Hindlimb muscle (tissue), 1 donor: ENCODE measurements at places on chromosomes 2 and 18. TPM values are rescaled to one million over a fixed set of nuclear protein-coding genes. Genes with fewer than 3 reads are reported as not detected.

GRCh38 chr18:74563999-74564398, 29.7 kb downstream of the CNDP1 start:
- DNase-seq: no peak

- DNase-seq: no peak
These were observed 33.7 kb downstream of the EHBP1 start for GRCh38 chr2:62738981-62739936.

SKA1 gene
- polyA plus RNA-seq: 2.7 TPM

DNA sequence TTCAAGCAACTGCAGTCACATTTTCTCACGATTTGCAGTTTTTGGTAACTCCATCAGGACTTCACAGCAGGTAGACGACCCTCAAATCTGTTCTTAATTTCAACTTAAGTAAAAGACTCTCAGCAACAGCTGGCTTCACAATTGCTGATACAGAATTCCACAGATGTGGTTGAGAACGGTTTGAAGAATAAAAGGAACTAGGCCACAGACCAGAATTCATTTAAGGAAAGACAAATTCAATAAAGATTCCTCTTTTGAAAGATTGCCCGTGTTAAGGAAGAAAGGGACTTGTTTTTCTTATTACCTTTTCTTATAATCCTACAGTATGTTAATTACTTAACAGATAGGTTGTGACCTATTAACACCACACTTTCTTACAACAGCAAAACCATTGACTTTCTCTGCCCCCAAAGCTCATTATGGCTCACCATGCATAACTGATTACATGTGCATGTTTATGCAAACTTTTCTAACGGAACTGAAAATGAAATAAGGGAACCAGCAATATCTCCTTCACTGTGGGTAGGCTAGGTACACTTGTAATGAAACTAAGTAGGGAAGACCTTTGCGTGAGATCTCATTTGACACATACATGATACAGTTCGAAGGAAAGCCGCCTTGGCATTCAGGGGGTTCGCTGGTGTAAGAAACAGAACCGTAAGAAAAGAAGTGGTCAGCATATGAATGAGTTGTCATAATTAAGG, 4.7 kb upstream of the ZNF516 start:
- DNase-seq: no peak

GRCh38 chr18:48896875-48897511, 53.8 kb downstream of the SMAD7 start:
- no peak for DNase-seq

DNA sequence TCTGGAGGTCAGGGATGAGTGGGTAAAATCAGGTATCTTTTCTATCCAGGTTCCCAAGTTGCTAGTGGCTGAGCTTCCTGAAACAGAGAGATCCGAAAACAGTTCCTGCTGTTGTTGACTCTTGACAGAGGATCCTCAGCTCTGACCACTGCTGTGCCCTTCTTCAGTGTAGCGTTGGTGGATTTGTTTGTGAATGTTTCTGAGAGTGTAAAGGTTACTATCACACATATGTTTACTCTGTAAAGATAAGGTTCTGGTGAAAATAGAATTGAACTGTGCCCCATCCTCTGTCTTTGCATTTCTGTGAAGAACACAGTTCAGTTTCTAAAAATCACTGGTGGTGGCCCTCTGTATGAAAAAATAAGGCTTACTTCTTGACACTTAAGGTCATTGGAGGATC, 119.8 kb downstream of the LDLRAD4 start:
- no peak for DNase-seq

ATG9A gene
- polyA plus RNA-seq: 35.9 TPM

- DNase-seq: no peak
These were observed 161.7 kb upstream of the ZNF236 start for GRCh38 chr18:76660571-76661192.

DNA sequence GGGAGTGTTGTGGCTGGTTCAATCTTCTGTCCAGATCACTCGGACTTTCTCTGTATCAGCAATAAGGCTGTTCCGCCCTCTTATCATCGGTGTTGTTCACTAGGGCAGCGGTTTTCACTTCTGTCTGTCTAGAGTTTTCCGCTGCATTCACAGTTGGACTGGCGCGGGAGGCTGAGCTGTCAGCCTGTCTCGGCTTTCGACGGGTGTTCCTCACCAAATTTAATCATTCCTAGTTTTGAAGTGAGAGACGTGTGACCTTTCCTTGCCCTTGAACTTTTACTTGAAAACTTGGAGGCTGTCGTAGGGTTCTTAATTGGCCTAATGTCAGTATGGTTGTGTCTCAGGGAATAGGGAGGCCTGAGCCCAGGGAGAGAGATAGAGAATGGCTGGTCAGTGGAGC, 108.3 kb downstream of the NFATC1 start:
- DNase-seq: no peak

GRCh38 chr2:84914334-84914733, 8.9 kb downstream of the TMSB10 start:
- DNase-seq: no peak

- DNase-seq: no peak
These were observed 20.1 kb downstream of the GPR55 start for GRCh38 chr2:230904856-230905447.

- no peak for DNase-seq
These were observed 7.8 kb upstream of the WNT10A start for GRCh38 chr2:218872645-218873358.

- no peak for DNase-seq
These were observed 372.8 kb upstream of the MYT1L start for GRCh38 chr2:2703762-2704427.

DNA sequence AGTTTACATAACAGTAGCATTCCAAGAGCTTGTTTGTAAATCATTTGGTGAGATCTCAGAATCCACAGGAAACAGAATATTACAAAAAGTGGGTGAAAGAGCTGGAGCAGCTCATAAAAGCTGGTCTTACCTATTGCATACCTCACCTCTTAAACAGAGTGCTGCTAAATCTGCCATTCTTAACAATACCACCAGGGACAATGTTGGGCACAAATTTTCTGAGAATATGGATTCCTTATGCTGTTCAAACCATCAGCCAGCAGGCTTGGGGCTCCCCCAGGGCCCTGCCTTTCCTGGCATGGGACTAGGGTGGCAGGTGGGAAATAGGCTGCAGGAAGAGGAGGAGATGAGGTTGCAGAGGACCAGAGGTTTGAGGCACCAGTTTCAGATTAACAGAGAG, 55.6 kb downstream of the TGFA start:
- DNase-seq: no peak

RALBP1 gene
- 43.5 TPM for polyA plus RNA-seq

DNA sequence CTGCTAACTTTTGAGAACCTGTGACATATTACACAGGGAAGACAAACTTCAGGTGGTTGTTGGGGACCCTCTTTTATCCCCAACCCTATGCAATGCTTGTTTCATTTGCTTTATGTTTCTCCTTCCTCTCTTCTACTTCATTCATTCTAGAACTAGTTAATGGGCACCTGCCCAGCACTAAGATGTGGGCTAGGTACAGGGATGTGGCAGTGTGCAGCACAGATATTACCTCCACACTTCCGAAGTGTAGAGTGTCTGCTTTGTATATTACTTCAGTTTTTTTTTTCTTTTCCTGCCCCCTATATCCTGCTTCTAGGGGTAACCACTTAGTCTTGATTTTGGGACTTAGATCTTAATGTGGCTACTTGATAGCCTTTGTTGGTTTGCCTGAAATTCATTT, 35.1 kb downstream of the CD28 start:
- no peak for DNase-seq

DNA sequence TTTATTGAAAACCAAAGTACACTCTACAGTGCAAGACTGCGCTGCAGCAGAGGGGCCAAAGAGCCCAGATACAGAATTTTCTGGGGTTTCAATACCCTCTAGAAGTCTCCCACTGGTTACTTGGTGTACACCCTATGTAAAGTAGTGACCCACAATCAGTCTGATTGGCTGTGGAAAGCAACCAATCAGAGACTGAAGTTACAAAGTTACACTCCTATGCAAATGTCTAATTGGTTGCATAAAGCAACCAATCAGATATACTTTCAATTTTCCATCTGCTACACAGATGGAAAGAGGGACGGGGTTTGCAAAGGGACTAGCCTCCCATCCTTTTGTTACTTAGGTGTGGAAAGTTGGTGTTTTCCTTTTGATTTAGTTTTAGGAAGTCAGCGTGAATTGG, 198.9 kb upstream of the SH3BP4 start:
- DNase-seq: no peak

DNA sequence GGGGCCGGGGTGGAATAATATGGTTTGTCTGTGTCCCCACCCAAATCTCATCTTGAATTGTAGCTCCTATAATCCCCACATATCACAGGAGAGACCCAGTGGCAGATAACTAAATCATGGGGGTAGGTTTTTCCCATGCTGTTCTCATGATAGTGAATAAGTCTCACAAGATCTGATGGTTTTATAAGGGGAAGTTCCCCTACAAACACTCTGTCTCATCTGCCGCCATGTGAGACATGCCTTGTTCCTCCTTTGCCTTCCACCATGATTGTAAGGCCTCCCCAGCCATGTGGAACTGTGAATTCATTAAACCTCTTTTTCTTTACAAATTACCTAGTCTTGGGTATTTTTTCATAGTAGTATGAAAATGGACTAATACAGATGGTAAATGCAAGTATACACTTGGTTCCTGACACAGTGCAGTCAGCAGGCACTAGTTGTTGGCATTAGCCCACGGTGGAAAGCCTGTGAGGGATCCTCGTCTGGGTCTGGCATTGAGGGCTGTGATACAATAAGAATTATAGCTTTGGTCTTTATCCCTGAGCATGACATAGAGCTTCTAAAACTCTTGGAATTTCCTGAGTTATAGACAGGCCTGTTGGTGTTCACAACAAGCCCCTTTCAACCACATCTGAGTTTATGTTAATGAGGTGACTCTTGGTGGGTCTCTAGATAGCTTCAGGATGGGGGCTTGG, 135.8 kb downstream of the CABLES1 start:
- DNase-seq: no peak

- DNase-seq: no peak
These were observed 27.0 kb upstream of the ACVR1 start for GRCh38 chr2:157903151-157903550.

CABYR gene
- 2.7 TPM for polyA plus RNA-seq

DNA sequence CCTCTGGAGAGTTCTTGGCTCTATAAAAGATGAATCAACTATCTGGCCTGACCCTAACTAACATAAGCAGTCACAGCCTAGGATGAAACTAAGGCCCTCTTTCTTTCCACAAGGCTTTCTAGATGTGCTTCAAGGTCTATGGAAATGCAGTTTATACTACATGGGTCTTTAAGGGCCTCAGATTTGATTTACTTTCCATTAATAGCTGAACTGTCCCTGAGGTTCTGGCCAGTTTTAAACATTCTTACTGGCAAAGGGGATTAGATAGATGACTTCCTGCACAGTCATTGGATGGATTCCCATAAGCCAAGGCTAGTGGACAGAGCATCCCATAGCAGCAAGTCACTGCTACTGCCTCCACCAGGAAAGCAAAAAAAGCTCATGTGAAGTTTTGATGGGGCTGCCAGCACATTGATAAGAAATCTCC, 38.1 kb upstream of the LCLAT1 start:
- no peak for DNase-seq

DNA sequence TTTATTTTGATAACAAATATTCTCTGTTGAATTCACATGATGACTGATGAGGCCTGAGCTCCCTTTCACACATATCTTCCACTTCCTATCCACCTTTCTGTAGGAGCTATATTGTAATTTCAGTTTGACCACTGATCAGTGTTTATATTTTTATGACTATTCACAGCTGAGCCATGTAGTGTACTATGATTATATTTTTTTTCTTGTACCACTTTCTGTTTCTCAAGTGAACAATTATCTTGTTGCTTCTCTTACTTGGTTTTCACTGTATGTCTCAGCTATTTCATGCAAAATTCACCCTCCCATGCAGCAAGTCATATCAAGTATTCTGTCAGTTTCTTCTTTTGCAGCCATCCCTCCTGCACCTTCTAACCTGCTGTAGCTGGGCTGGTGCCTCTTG, 78.4 kb downstream of the TMEM247 start:
- no peak for DNase-seq

TMX3 gene
- 48.2 TPM for polyA plus RNA-seq

GPR75 gene
- polyA plus RNA-seq: 1.9 TPM

CXCR1 gene
- not detected for polyA plus RNA-seq

CSRNP3 gene
- 11.2 TPM for polyA plus RNA-seq

GRCh38 chr18:7561909-7562460, 5.1 kb upstream of the PTPRM start:
- no peak for DNase-seq

DNA sequence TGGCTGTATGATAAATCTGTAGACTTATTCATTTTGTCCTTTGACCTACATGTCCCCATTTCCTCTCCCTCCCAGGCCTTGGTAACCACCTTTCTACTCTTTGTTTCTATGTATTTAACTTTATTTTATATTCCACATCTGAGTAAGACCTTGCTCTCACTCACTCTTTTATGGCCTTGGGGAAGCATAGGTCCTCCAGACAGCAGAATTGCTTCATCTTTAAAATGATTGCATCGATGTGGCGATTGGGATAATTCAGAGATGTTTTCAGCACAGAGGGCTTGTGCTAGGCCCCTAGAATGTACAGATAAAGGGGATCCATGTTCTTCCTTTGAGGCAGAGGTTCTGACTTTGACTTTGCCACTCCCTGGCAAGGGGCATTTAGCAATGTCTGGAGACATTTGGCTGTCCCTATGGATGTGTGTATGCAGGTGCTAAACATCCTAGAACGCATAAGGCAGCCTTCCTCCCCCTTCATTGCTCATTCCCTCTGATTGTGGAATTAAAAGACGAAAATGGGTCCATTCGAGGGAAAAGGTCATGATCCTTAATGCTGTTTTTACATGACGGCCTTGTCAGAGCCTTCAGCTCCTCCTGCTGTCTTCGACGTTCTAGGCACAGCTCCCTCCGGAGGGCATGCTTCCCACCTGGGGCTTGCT, 1.2 kb upstream of the GPR39 start:
- no peak for DNase-seq

EVX2 gene
- polyA plus RNA-seq: not detected

LINC00305 gene
- not detected for polyA plus RNA-seq

DNA sequence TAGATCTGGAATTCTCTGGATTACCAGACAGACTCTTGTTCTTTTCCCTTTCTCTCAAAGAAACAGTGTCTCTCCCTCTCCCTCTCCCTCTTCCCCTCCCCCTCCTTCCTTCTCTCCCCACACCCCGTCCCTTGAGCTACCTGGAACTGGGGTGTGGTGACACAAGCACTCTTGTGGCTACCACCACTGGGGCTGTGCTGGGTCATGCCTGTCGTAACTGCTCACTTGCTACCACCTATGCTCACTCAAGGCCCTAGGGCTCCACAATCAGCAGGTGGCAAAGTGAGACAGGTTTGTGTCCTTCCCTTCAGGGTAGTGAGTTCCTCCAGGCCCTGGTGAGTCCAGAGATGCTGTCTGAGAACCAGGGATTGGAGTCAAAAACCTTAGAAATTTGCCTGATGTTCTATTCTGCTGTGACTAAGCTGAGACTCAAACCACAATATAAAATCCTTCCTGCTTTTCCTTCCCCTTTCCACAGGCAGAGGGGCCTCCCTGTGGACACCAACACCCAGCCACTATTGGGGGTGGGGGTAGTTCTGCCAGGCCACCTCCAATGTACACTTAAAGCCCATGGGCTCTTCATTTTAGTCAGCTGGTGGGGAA, 70.8 kb downstream of the OXER1 start:
- peak; percentile 8 for DNase-seq

TBC1D8 gene
- 30.2 TPM for polyA plus RNA-seq

RIT2 gene
- polyA plus RNA-seq: not detected

GRCh38 chr2:50582164-50582563, 449.8 kb downstream of the NRXN1 start:
- DNase-seq: no peak
